ENCODE measurements at places on chromosomes 16 and 17.

GRCh38 chr17:31597646-31598398 is 206.3 kb downstream of the RAB11FIP4 start:
- DNase-seq, result no peak

DNA sequence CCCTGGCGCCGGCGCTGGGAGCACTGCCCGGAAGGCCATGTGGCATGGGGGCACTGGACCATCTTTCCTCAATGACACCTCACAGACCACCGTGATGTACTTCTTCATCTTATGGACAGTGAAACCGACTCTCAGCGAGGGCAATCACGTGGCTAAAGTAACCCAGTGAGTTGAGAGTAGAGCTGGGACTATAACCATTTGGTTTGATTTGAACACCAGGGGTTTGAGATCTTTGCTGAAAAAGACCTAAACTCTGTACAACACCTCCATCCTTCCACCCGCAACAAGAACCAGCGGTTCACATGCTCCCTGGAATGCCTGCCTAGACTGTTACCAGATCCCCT is 3.3 kb downstream of the ITGA2B start:
- no peak for DNase-seq

GRCh38 chr16:53159781-53160436 is 105.1 kb downstream of the CHD9 start:
- DNase-seq, result peak; percentile 63

- DNase-seq, result no peak
Observed at GRCh38 chr17:74508156-74508555, 23.1 kb downstream of the CD300LB start.

GRCh38 chr16:53341792-53342191 is 92.5 kb upstream of the RBL2 start:
- DNase-seq, result no peak

- peak; percentile 73 for DNase-seq
Observed at GRCh38 chr17:6843241-6843880, 11.8 kb upstream of the TEKT1 start.

- DNase-seq, result peak; percentile 37
Observed at GRCh38 chr16:85750146-85750826, 610 bp downstream of the C16orf74 start.

- no peak for DNase-seq
Observed at GRCh38 chr16:3192476-3193019, 4.5 kb downstream of the OR1F1 start.

DNA sequence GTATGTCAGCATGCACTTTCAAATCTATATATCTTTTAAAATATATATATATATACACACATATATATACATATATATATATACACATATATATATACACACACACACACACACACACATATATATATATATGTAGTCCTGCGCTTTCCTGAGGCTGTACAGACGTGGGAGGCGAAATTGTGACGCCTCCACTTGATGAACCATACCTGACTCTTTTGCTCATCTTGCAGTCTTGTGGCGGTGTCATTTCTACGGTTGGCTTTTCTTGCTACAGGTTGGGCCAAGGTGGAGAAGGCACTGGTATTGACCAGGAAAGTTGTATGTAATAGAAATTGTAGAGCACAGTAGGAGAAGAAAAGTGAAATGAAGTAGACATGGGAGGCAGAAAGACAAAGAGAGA is 88.2 kb downstream of the RBFOX1 start:
- DNase-seq, result no peak

- DNase-seq, result peak; percentile 34
Observed at GRCh38 chr16:8887952-8888560, 5.9 kb downstream of the LITAFD start.

DNA sequence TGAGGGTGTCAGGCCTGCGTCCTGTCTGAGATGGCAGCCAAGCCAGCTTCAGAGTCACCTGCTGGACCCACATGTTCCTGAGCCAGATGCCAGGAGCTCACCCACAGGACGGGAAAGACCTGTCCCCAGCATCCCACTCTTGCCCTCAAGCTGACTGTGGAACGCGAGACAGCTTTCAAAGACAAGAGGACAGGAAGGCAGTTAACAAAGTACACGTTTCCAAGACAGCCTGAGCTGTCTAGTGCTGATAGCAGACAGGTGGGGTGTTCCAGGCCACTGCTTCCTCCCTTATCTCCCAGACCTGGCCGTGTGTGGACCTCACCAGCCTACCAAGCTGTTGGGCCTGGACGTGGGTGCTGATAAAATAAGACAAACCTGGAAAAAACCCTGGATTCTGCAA is 13.2 kb downstream of the CMTM3 start:
- no peak for DNase-seq
